Upper lobe of right lung (tissue), 1 donor: ENCODE measurements at places on chromosomes 1 and 21. TPM values are rescaled to one million over a fixed set of nuclear protein-coding genes. Genes with fewer than 3 reads are reported as not detected.

FAM110D gene
- total RNA-seq: 6.9 TPM

FCRL6 gene
- 3.2 TPM for total RNA-seq

DCST1 gene
- total RNA-seq: not detected

SESN2 gene
- 15.6 TPM for total RNA-seq

DNA sequence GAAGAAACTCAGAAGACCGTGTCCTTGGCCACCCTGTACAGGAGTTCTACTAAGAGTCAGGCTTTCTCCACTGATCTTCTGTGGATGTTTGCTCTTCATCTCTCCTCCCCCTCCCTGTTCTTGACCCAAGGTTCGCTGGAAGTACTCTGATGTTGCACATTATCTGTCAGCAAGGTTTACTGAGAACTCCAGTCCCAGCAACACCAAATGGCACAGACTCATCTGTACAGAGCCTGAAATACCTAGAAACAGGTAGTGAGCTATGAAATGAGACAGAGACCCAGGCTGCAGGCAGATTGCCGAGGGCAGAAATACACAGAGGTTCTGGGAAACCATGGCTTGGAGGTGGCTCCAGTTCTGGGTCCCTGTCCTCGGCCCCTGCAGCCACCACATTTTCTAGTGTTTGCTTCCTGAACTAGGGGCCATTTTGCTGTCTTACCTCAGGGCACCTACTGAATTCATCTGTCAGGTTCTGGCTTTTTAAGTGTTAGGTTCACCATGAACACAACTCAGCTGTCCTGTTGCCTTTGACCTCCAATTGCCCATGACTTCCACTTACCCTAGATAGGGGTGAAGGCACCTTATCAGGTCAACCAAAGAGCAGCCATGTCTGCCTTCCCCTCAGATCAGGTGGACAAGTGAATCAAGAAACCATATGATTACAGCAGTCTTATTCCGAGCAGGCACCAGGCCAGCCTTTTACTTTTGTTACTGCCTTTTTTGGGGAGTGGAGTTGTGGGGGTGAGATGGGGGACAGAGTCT, 92.2 kb downstream of the CDC7 start:
- H3K27ac ChIP-seq: no peak overlapping the region
- no peak overlapping the region for H3K4me3 ChIP-seq
- DNase-seq: no peak
- H3K27me3 ChIP-seq: no peaks in the 10 kb centered on the region

DNA sequence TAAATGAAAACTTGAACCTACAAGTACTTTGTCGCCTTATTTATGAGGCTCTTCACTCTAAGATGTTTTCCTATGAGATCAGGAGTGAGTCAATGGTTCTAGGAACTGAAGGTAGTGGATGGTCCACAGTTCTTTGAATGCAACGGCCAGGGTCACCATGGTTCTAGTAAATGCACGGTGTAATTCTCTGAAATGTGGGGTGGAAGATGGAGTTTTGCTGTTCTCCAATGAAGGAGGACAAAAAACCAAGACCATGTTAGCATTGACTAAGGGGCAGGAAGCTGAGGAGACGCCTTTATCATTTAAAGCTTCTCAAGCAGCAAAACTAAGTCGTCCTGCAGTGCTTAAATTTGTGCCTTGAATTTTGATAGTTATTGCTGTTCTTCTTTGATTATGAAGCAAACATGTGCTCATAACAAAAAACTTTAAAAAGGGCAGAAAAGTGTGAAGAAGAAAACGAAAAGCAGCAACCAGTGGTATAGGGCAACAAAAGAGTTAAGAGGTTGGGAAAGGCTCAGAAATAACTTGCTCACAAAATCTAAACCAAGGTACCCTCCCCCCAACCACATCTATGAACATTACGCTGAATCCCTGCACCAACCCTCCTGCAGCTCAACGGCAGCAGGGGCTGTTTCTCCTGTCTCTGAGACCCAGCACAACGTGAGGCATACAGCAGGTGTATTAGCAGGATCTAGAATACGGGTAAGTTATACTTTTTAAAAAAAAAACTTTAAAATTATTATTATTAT, 85.0 kb downstream of the MRPL37 start:
- no peak for DNase-seq
- no peak overlapping the region for H3K4me3 ChIP-seq
- no peak overlapping the region for H3K27ac ChIP-seq
- H3K36me3 ChIP-seq: no peaks in the 10 kb centered on the region
- H3K27me3 ChIP-seq: no peaks in the 10 kb centered on the region

DNA sequence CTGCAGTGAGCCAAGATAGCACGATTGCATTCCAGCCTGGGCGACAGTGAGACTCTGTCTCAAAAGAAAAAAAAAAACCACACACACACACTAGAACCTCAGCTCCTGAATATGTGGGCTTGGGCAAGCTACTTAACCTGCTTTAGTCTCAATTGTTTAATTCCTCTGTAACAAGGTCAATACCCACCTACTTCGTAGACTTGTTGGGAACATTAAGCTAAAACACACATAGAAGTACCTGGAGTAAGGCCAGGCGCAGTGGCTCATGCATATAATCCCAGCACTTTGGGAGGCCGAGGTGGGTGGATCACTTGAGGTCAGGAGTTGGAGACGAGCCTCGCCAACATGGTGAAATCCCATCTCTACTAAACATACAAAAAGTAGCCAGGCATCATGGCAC, 77.1 kb downstream of the CLSTN1 start:
- H3K36me3 ChIP-seq: peaks cover 73% of the 10 kb centered on the region
- DNase-seq: no peak
- H3K4me3 ChIP-seq: no peak overlapping the region
- no peaks in the 10 kb centered on the region for H3K27me3 ChIP-seq
- H3K4me1 ChIP-seq: no peaks in the 10 kb centered on the region

GRCh38 chr1:212608959-212609700, 569 bp downstream of the ATF3 start:
- peak overlapping the region; percentile 97 for H3K27ac ChIP-seq
- DNase-seq: peak; percentile 84
- peaks cover 13% of the 10 kb centered on the region for H3K27me3 ChIP-seq
- peaks cover 36% of the 10 kb centered on the region for H3K4me1 ChIP-seq
- peak overlapping the region; percentile 78 for H3K4me3 ChIP-seq
- no peaks in the 10 kb centered on the region for H3K36me3 ChIP-seq

DNA sequence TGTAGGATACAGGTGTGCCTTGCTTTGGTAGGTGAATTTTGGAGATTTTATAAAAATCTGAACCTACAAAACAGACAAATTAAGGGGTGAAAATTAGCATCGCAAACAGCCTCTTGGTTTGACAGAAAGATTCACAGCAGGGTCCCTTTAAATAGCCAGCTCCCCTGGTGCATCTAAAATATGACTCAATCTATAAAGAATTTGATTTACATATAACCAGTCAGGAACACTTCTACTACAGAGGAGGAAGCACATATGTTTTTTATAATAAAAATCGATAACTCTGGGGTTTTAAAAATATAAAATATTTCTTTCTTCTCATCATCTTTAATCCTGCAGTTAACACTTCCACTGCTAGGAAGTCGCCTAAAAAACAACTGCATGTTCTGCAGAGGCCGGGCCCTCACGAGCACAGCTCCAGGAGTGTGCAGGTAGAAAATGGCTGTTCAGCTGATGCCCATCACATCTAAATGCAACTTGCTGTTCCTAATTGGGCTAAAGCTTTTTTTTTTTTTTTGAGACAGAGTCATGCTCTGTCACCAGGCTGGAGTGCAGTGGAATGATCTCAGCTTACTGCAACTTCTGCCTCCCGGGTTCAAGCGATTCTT, 203.4 kb downstream of the HS2ST1 start:
- H3K27me3 ChIP-seq: no peaks in the 10 kb centered on the region
- H3K36me3 ChIP-seq: no peaks in the 10 kb centered on the region
- H3K4me3 ChIP-seq: no peak overlapping the region
- no peak for DNase-seq
- no peaks in the 10 kb centered on the region for H3K4me1 ChIP-seq
